Regular cardiac myocyte (primary cell): ENCODE measurements at places on chromosomes 12 and 14. TPM values are rescaled to one million over a fixed set of nuclear protein-coding genes. Genes with fewer than 3 reads are reported as not detected.

EFCAB11 gene
- total RNA-seq: 5.6 and 7.9 TPM in 2 replicates

HNF1A gene
- total RNA-seq: under 0.01 TPM in 1 of 2 replicates, not detected in the other

ASPG gene
- not detected in 2 replicates for total RNA-seq

MAP3K12 gene
- total RNA-seq: 20.1 and 29.6 TPM in 2 replicates

CEP128 gene
- total RNA-seq: 10.2 and 11.8 TPM in 2 replicates

SLC10A1 gene
- not detected in 2 replicates for total RNA-seq

B4GALNT1 gene
- 1.9 and 2.8 TPM in 2 replicates for total RNA-seq

LIMA1 gene
- total RNA-seq: 113 and 140 TPM in 2 replicates

RNASE3 gene
- not detected in 2 replicates for total RNA-seq

TAC3 gene
- 2.8 TPM in 1 of 2 replicates, not detected in the other for total RNA-seq

MYBPC1 gene
- not detected in 2 replicates for total RNA-seq

HOXC6 gene
- total RNA-seq: under 0.01 and 0.19 TPM in 2 replicates

CELA1 gene
- not detected in 2 replicates for total RNA-seq

DLGAP5 gene
- total RNA-seq: 7.0 and 53.7 TPM in 2 replicates

IFNG-AS1 gene
- total RNA-seq: not detected in 2 replicates

WNK1 gene
- total RNA-seq: 27.0 and 45.9 TPM in 2 replicates

PRORP gene
- total RNA-seq: 24.7 and 29.9 TPM in 2 replicates

KRT6C gene
- not detected in 2 replicates for total RNA-seq

YEATS4 gene
- total RNA-seq: 12.4 and 15.3 TPM in 2 replicates

GARIN6 gene
- not detected in 2 replicates for total RNA-seq

KRT72 gene
- total RNA-seq: not detected in 2 replicates

PLA2G1B gene
- not detected in 2 replicates for total RNA-seq

CCDC91 gene
- 35.3 and 57.8 TPM in 2 replicates for total RNA-seq

DBX2 gene
- not detected in 2 replicates for total RNA-seq

HOXC9 gene
- total RNA-seq: under 0.01 TPM in 1 of 2 replicates, not detected in the other

PRPH gene
- under 0.01 and 0.85 TPM in 2 replicates for total RNA-seq

KLRC4 gene
- not detected in 2 replicates for total RNA-seq

CMA1 gene
- total RNA-seq: not detected in 2 replicates

METAP2 gene
- total RNA-seq: 57.8 and 91.1 TPM in 2 replicates

STXBP6 gene
- 7.7 and 16.1 TPM in 2 replicates for total RNA-seq

TXNDC16 gene
- total RNA-seq: 2.1 and 4.5 TPM in 2 replicates

TMTC1 gene
- total RNA-seq: 18.8 and 87.1 TPM in 2 replicates
